ENCODE measurements at places on chromosomes 4 and X. TPM values are rescaled to one million over a fixed set of nuclear protein-coding genes. Genes with fewer than 3 reads are reported as not detected.
A peak's percentile ranks its signal among the peaks of the same experiment; 100 is the strongest.

DMRTC1 gene
- not detected for total RNA-seq

DNA sequence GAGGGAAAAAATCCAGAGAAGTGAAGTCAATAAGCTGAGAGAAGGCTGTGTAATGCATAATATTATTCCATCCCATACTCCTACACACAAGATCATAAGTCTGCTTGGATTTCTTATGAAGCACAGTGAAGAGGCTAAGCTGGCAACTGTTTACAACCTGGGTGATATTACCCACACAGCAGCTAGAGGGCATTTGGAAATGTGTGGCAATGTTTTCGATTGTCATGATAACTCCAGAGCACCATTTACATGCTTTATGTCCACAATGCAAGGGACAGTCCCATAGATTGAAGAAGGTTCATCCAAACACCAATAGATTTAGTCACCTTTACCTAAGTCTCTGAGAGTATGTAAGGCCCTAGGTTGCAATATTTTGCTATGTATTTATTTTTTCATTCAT is 412.2 kb downstream of the PPP3CA start:
- DNase-seq, result no peak

HS3ST1 gene
- not detected for total RNA-seq

DNA sequence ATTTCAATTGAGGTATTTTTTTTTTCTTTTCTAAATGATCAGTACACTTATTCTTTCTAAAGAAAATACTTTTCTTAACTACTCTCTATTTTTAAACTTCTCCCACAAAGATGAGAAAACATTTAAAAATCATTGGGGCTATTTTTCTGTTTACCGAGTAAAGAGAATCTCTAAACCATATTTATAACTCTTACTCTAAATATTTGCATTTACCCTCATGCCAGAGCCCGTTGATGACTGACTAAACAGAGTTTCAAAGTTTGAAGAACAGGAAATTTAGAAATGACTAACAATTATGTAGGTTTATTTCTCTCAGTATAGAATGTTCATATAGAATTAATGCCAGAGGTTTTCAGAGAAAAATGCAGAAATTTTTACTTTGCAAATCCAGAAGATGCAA is 2.7 kb upstream of the ALB start:
- DNase-seq, result no peak

- DNase-seq, result no peak
These were observed 78.8 kb upstream of the PLAC1 start for GRCh38 chrX:134737061-134737460.

DNA sequence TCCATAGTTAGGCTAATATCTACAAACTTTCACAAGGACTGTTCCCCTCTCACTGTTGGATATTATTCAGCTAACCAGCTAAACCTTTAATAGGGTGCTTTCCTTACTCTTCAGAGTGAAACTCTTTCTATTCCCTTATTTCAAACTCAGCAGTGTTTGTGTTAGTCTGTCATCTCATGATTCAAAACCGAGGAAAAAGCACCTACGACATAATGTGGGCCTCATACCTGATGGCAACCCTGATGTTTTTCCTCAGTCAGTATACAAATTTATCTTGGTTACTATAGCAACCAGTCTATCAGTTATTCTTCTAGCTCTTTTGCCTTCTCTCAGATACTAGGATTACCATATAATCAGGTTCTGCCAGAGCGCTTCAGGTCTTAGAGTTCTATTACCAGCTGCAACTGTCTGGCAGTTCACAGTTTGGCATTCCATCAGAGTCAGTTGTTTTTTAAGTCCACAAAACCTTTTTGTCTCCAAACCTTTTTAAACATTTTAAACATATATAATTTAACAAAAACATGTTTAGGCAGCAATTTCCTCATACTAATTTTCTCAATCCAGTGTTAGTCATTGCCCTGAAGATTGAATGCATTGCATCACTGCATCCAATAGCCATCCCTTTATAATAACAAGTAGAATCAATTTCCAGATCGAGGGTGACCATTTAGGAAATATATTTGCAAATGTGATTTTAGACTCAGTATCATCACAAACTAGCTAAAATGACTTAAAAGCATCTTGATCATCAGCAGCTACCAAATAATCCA is 7.4 kb downstream of the WDR44 start:
- DNase-seq, result no peak

DNA sequence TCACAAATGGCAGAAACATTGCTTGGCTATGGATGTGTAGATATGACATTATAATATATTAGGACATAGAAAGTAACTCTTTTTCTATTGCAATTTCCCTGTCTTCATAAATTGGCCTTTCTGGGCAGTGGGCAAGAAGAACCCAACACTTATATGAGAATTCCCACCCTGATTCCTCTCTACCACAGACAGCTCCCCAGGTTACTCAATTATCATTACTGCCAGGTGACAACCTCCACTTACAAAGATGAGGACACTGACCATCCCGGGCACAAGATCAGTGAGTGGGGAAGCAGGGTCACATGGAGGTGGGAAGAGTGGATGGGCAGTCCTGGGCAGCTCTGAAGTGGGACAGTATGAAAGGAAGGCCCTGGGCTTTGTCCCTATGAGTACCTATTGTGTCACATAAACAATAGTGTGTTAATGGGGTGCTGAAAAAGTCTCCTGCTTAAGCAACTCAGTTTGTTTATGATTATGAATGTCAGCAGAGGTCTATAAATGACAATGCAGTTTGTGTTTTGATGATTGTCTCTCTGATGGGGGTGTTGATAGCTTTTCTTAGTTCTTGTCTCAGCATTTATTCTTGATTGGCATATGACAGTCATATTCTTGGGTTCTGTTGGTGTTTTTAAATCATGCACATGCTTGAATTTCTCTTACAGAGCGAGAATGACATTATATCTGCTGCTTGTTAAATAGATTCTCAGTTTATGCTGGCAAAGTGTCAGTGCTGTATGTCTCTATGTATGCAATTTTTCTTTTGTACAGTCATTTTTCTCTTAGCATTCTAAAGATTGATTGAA is 99.9 kb downstream of the SLIT2 start:
- DNase-seq, result no peak

- DNase-seq, result no peak
These were observed 161.7 kb upstream of the NAP1L5 start for GRCh38 chr4:88859191-88859812.

SYN1 gene
- total RNA-seq, result 0.35 TPM

GRCh38 chrX:139831675-139832456 is 101.0 kb downstream of the ATP11C start:
- no peak for DNase-seq

DNA sequence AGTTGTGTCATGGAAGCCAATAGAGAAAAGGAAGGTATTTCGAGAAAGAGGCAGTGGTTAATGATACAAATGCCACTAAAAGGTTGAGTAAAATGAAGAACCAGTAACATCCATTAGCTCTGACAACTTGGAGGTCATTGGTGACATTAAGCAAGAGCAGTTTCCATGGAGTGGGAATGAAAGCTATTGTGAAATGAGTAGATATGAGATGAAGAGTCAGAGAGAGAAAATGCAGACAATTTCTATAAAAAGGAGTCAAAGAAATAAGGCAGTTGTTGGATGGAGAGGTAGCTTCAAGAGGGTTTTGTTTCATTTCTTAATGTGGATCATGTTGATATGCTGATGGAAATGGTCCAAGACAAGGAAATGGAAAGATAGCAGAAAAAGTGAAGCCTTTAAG is 9.6 kb upstream of the AMTN start:
- no peak for DNase-seq

DNA sequence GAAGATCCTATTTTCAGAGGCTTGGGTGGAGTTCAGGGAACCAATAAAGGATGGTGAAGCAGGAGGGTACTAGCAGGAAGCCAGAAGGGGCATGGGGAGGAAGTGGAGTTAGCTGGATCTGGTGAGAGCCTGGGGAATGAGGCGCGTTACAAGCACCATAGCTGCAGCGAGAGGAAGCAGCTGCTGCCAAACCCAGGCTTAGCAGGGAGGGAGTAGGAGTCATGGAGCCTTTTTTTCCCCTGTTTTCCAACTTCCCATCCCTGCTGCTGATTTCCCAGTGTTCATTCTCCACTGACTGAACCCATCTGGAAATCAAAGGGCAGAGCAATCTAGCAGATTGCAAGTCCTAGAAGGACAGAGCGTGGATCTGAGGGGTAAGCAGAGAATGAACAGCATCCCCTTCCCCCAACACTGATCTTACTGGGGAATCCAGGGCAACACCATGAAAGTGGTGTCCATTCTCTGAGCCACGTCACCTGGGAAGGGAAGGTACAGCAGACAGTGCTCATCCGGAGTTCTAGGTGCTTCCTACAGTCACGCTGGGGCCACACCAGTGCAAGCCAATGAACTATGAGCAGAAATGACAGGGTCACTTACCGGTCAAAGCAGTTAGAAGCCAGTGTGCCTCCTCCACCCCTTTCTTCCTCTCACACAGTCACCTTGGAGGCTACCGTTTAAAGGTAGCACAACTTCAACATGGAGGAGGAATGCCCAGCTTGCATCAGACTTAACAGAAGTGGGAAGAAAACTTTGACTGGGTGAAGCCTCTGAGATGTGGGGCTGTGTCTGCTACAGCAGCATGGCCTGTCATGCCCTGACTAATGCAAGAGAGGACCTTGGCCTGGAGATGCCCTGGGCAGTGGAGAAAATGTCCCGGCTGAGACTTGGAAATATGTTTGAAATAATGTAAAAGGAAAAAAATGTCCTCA is 36.7 kb downstream of the SMIM20 start:
- DNase-seq, result no peak

ARHGAP6 gene
- total RNA-seq, result not detected

KIAA1210 gene
- total RNA-seq, result not detected

GRCh38 chrX:18885328-18886004 is 98.4 kb downstream of the PHKA2 start:
- DNase-seq, result peak; percentile 6

DNA sequence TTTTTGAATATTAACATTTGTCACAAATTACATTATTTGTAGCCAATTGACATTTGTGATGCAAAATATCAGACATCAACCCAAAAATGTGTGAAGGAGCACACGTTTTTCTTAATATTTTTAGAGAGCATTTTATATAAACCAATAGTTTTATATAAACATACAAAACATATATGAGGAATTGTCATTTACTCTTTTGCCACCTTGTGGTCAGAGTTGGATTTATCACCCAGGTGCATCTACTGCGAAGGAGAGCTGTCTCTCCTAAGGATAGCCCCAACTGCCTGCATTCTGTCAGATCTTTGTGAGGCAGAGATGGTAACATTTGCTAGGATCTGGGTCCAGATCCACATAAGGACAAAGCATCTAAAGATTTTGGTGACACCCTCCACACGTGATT is 2.5 kb upstream of the USP27X start:
- peak; percentile 46 for DNase-seq

SCML2 gene
- total RNA-seq, result 3.5 TPM

DNA sequence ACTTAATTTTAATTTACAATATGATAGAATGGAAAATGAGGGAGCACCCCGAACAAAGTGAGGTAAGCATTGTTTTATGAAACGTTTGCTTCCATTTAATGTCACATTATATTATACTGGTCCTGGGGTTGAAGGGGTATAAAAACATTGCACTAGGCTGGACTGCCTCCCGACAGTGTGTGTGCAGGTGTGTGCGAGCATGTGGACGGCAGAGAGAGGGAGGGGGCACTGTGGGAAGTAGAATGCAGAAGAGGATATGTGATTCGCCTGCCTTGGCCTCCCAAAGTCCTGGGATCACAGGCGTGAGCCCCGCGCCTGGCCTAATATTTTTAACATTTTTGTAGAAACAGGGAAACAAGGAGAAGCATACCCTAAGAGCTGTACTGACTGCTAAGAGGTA is 36.0 kb downstream of the IRF2 start:
- no peak for DNase-seq

AWAT2 gene
- not detected for total RNA-seq

- no peak for DNase-seq
These were observed 1.6 kb upstream of the CCDC149 start for GRCh38 chr4:24914460-24914859.

GRCh38 chr4:34108391-34108790 is 2135.9 kb downstream of the ARAP2 start:
- no peak for DNase-seq

ARX gene
- not detected for total RNA-seq

DNA sequence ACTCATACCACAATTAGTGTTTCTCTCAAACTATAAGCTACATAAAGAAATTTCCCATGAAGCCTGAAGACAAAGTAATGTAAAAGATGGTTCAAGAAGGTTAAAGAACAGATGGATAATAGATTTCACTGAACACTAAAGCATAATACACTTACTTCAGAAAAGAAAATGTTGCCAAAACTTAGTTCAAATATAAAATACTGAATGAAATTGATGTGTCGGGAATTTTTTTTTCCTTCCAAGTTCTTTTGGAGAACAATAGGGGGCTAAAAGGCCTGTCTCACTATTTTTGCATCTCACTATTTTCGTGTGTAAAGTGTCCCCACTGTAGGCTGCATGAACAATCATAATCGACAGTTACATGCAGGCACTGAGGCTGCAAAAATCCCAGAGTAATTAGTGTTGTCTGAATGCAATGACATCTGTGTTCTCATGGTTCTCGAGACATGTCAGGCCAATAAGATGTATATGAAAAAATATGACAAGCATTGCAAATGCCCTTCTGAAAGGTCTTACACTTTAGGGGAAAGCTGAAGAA is 11.9 kb upstream of the MAB21L2 start:
- DNase-seq, result no peak

GRCh38 chrX:115642895-115643530 is 82.0 kb downstream of the PLS3 start:
- DNase-seq, result peak; percentile 26

GLUD2 gene
- 0.27 TPM for total RNA-seq

- DNase-seq, result no peak
These were observed 177.5 kb downstream of the DCLK2 start for GRCh38 chr4:150255610-150256224.

GRCh38 chr4:150310159-150310895 is 232.1 kb downstream of the DCLK2 start:
- no peak for DNase-seq

DNA sequence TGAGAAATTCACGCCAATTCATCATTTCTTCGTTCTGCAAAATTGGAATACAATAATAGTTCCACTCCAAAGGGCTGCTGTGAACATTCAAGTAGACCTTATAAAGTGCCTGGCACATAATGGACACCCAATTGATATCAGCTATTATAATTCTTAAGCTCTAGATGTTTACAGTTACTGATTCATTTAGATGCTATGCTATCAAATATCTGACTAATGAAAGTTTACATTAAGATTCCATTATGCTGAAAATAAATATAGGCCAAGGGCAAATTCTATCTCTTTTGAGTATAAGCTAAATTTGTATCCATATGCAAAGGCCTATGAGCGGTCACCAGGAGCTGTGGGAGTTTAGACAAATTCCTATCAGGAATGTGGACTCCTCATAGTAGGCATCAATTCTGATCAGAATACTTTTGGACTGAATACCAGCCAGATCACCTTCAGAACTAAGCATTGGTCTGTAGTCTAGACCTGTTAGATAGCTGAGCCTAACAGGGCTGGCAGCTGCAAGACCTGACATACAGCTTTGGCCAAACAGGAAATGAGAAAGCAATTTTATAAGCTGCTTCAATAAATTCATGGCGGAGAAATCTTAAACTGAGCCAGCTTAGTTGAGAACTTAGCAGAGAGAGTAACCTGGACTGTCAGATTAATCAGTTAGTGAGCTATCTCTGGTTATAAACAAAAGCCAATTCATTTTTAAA is 384.3 kb upstream of the ACTRT1 start:
- no peak for DNase-seq

SMIM31 gene
- total RNA-seq, result not detected

- DNase-seq, result no peak
These were observed 7.4 kb downstream of the ADRA2C start for GRCh38 chr4:3773552-3774001.
